ENCODE measurements at places on chromosomes 2 and 18. TPM values are rescaled to one million over a fixed set of nuclear protein-coding genes. Genes with fewer than 3 reads are reported as not detected.

The HOXD13 gene
- total RNA-seq: not detected

The VWA3B gene
- total RNA-seq: not detected

The EML6 gene
- under 0.01 TPM for total RNA-seq

The PLEKHH2 gene
- 1.2 TPM for total RNA-seq

The IGFBP5 gene
- 13.7 TPM for total RNA-seq

The PARD3B gene
- total RNA-seq: 2.5 TPM
